ENCODE measurements at places on chromosomes 11 and 22.

DNA sequence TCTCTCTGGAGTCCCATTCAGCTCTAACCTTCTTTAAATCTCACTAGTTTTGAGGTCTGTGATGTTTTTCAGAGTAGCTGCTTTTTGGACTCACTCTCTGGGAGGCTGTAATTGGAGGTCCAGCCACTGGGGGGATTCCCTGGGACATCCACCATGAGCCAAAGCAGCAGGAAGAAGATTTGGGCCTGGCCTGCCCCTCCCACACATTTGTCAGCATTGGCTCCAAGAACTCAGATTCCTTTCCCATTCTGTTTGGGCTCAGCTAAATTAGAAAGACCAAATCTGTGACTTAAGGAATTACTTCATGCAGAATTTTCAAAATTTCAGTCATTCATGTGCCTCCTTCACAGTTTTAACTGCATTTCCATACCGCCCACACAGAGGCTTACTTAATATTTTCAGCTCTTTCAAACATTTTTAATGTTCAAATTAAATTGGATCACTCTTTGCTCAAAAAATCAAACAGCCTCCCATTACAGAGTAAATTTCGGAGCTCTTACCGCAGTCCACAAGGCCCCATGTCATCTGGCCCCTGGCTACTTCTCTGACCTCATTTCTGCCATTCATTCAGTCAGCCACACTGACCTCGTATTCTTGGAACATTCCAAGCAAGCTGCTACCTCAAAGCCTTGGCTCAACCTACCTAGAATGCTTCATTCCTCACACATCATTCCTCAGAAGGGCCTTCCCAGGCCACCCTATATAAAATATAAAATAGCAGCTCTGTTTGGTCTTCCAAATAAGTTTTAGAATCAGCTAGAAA is 54.5 kb upstream of the RRAS2 start:
- peak; percentile 6 for DNase-seq

GRCh38 chr11:7524462-7525235 is 10.8 kb downstream of the PPFIBP2 start:
- no peak for DNase-seq

DNA sequence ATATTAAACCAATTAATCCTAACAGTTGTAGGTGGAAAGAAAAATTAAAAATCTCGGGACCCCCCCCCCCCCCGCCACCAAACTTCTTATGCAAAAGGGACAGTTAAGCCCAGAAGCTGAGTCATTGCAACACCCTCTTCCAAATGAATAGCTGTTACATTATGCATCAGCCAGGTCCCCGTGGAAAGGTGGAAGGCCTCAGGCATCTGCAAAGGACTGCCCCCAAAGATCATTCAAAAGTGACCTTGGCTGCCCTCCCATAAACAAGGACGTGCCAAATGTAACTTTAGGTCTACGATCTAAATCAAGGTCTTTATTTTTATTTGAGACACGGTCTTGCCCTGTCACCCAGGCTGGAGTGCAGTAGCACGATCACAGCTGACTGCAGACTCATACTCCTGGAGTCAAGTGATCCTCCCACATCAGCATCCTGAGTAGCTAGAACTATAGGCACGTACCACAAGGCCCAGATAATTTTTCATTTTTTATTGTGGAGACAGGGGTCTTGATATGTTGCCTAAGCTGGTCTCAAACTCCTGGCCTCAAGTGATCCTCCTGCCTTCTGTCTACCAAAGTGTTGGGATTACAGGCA is 22.8 kb downstream of the SYN3 start:
- DNase-seq: no peak

DNA sequence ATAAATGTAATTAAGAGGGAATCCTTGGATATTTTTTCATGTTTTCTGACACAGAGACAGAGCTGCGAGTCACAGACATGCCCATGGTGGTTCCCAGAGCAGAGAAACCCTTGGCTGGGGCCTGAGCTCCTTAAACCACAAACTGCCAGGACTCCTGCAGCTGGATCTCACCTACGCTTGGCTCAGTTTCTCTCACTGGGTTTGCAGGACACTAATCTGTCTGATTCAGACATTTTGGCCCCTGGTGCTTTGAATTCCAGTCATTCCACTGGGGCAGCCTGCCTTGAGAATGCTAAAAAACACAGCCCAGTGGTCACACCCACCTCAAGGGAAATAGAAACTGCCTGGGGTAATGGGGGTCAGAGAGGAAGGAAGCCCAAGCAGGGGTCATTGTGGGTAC is 122.6 kb downstream of the CCDC81 start:
- DNase-seq: no peak

DNA sequence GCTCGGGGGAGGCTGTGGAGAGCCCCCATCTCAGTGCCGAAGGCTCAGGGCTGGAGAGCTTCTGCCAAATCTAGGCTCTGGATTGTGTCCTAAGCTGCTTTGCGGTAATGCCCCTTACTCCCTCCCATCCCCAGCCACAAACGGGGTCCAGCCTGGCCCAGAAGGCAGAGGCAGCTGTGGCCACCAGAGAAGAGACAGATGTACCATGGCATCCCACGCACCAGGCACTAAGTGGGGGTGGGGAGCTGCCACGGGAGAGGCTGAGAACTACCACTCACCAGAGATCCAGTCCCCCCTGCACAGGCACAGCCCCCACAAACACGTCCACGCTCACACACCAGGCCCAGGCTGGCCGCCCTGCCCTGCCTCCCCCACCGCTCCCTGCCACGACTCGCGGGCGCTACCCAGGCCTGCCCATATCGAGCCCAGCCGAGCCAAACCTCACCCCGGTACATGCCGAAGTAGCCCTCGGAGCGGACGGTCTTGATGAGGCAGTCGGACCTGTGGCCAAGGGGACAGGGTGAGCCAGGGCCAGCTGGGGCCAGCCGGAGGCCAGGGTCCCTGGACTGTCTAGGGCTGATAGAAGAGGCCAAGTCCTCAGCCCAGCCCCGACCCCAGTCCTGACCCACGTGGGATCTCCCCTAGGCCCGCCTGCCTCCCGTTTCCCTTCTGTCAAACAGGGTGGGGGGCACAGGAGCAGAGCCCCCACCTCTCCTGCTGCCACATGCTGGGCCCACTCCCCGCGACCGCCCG is 3.9 kb downstream of the SLC25A22 start:
- no peak for DNase-seq

- DNase-seq: no peak
These were observed 10.2 kb downstream of the DKK3 start for GRCh38 chr11:11998091-11998781.

All from stimulated activated CD4-positive, alpha-beta T cell treated with anti-CD3 and anti-CD28 coated beads, Interleukin-1b, Interleukin-23, amount 100 ng/mL, for 48 hours (primary cell).